ENCODE measurements at places on chromosomes 12 and 14.

DNA sequence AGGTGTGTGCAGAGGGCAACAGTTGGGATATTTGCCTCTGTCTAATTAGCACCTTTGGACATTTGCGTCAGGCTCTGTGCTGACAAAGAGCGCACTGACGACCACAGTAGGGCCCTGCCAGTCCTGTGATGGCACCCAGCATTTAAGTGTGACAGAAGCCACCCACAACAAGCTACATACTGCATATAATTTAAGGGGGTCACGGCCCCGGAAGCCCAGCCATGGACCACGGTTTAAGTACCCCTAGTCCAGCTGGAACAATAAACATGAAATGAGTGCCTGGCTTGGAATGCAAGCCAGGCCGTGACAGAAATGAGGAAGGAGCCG, 16.8 kb upstream of the DYNC1H1 start:
- no peak for DNase-seq

DNA sequence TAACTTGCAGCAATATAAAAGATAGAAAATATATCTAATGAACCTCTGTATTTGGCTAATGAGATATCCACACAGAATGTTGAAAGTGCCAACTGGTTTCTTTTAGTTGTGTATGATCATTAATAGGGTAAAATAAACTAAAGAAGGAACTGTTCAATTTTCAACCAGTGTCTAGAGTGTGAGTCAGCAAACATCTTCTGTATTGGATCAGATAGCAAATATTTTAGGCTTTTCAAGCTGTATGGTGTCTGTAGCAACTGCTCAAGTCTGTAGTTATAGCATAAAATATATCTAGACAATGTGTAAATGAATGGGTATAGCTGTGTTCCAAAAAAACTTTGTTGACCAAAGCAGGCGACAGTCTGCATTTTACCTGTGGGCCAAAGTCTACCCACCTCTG, 23.5 kb upstream of the NOVA1 start:
- no peak for DNase-seq

DNA sequence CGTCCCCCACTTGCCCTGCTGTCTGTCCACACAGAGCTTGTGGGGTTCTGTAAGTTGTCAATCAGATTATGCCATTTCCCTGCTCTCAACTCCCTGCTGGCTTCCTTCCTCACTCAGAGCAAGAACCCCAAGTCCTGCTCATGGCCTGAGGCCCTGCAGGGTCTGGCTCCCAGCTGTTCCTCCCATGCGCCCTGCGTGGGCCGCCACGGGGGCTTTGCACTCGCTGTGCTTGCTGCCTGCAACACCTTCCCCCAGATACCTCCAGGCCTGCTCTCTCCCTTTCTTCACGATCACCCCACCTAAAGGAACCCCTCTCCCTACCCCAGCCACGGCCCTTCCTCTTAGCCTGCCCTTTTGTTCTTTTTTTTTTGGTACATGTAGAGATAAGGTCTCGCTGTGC, 234.6 kb downstream of the AACS start:
- DNase-seq, result no peak

- DNase-seq, result no peak
These were observed 507 bp upstream of the PTPN11 start for GRCh38 chr12:112418273-112418607.
